Activated CD8-positive, alpha-beta memory T cell treated with anti-CD3 and anti-CD28 coated beads, Interleukin-2, amount 10 ng/mL, durations not matched to agents 7 days and 5 days (primary cell): ENCODE measurements at places on chromosomes 6 and 20. TPM values are rescaled to one million over a fixed set of nuclear protein-coding genes. Genes with fewer than 3 reads are reported as not detected.

DNA sequence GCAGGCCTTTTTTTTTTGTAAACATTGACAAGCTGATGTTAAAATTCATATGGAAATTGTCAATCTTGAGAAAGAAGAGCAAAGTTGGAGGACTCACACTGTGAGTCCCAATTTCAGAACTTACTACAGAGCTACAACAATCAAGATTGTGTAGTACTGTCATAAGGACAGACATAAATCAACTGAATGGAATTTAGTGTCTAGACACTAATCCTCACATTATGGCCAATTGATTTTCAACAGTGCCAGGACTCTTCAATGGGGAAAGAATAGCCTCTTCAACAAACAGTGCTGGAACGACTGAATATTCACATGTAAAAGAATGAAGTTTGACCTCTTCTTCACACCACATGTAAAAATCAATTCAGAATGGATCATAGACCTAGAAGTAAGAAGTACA, 60.8 kb downstream of the TGM2 start:
- peaks cover 14% of the 10 kb centered on the region for H3K27me3 ChIP-seq
- no peak overlapping the region for H3K4me3 ChIP-seq
- no peaks in the 10 kb centered on the region for H3K4me1 ChIP-seq
- DNase-seq, result no peak
- no peak overlapping the region for H3K27ac ChIP-seq

DNA sequence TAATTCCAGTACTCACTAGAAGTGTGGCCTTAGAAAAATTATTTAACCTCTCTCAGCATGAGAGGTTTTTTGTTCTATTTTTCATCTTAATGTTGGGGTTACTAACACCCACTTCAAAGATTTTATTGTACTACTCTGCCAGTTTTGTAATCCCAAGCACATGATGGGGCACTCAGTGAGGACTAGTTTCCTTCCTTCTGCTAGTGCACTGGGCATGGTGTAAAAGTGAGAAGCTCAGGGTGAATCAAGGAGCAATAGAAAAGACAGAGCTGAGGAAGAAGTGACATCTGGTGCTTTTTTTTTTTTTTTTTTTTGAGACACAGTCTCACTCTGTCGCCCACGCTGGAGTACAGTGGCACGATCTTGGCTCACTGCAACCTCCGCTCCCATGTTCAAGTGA, 439.4 kb upstream of the ARID1B start:
- H3K27me3 ChIP-seq, result no peaks in the 10 kb centered on the region
- no peak overlapping the region for H3K27ac ChIP-seq
- no peak overlapping the region for H3K4me3 ChIP-seq
- no peak for DNase-seq

GRCh38 chr20:36957875-36958667, 6.6 kb upstream of the SAMHD1 start:
- no peak overlapping the region for H3K27ac ChIP-seq
- H3K4me3 ChIP-seq, result no peak overlapping the region
- peaks cover 17% of the 10 kb centered on the region for H3K4me1 ChIP-seq
- no peaks in the 10 kb centered on the region for H3K27me3 ChIP-seq

GRCh38 chr20:56890011-56890410, 260.9 kb downstream of the TFAP2C start:
- H3K27ac ChIP-seq, result no peak overlapping the region
- H3K36me3 ChIP-seq, result no peaks in the 10 kb centered on the region
- H3K27me3 ChIP-seq, result no peaks in the 10 kb centered on the region
- DNase-seq, result no peak
- peaks cover 6% of the 10 kb centered on the region for H3K4me1 ChIP-seq

The ADGRB3 gene
- total RNA-seq, result 0.33 TPM
